Mesenteric fat pad (tissue), 1 donor: ENCODE measurements at places on chromosomes 6 and 20. TPM values are rescaled to one million over a fixed set of nuclear protein-coding genes. Genes with fewer than 3 reads are reported as not detected.

DNA sequence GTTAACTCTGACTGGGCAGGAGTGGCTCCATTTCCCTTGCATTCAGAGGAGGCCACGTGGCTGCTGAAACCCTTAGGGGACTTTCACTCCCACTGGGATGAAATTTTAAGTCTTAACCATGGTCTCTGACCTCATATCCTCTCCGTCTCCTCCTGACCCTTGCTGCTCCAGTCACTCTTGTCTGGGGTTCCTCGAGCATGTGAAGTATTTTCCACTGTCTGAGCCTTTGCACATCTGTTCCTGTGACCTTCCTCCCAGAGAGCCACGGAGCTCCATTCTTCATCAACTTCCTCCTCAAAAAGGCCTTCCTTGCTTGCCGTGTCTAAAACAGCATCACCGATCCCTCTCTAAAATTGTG lies 153.0 kb upstream of the UST start:
- no peak for DNase-seq

DNA sequence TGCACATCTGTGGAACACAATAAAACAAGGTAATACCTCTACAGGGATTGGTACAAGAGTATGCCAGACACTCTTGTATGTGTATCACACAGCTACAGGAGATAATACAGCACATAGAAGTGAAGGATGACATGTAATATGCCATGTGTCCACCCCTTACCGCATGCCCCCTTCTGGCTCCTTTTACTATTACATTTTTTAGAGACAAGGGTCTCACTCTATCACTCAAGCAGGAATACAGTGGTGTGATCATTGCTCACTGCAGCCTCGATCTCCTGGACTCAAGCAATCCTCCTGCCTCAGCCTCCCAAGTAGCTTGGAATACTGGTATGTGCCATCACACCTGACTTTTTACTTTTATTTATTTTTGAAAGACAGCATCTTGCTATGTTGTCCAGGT lies 4.2 kb upstream of the NCR3 start:
- DNase-seq: no peak

FOXQ1 gene
- total RNA-seq: not detected

RSPH9 gene
- total RNA-seq: not detected

GRCh38 chr20:45154183-45154582 lies 20.5 kb upstream of the PI3 start:
- DNase-seq: no peak

OR2B6 gene
- not detected for total RNA-seq

- no peak for DNase-seq
Observed at GRCh38 chr6:156457601-156458000, 319.6 kb upstream of the ARID1B start.

GRCh38 chr6:145116591-145117178 lies 618.6 kb downstream of the EPM2A start:
- no peak for DNase-seq

CTNNBL1 gene
- total RNA-seq: 51.8 TPM

- no peak for DNase-seq
Observed at GRCh38 chr20:19231359-19232035, 19.1 kb downstream of the SLC24A3 start.

DNA sequence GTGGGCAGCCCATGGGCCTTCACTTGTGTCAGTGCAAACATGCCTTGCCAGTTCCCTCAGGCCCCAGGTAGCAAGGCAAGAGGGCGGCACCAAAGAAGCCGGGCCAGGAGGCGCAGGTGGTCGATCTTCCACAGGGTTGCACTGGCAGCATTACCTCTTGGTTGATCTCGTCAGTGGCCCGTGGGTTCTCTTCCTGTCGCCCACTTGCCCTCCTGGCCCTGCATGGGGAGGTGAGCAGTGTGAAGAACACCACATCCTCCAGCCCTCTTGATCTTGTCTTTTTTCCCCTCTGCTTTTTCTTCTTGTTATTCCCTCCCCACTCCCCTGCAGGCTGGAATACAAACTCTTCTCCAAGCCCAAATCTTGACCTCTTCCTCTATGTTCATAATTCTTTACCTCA lies 3.0 kb upstream of the CST11 start:
- DNase-seq: no peak

DNA sequence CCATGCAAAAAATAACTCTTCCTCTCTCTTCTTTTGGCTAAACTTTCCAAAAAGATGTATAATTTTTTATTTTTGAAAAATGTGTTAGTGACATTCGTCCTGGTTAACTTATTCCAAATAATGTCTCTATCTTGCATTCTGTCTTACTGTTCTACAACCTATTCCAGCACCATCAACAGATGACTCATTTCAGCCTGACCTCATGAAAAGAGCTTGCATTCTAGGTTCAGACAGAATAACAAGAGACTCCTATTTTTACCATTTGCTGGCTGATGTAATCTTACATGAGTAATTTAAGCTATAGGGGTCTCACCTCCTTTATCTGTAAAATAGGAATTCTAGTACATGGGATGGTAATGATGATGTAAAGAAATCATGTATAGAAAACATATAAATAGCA lies 109.0 kb downstream of the FUT9 start:
- DNase-seq: no peak

DNA sequence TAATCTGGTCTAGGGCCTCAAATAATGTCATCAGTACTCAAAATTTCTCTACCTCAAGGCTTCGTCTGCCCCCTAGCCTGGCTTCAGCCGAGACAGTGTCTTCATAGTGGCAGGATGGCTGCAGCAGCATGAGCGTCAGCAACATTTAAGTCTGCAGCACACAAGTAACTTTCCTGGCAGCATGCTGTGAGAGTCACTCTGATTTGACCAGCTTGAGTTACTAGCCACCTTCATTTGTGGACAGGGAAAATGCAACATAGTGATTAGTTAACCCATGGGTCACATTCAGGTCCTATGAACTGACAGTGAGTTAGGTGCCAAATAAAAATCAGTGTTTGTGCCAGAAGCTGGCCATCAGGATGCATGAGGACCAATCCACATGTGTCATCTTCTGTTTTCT lies 209.9 kb upstream of the SLC35B3 start:
- DNase-seq: no peak

SRSF12 gene
- 1.5 TPM for total RNA-seq

DNA sequence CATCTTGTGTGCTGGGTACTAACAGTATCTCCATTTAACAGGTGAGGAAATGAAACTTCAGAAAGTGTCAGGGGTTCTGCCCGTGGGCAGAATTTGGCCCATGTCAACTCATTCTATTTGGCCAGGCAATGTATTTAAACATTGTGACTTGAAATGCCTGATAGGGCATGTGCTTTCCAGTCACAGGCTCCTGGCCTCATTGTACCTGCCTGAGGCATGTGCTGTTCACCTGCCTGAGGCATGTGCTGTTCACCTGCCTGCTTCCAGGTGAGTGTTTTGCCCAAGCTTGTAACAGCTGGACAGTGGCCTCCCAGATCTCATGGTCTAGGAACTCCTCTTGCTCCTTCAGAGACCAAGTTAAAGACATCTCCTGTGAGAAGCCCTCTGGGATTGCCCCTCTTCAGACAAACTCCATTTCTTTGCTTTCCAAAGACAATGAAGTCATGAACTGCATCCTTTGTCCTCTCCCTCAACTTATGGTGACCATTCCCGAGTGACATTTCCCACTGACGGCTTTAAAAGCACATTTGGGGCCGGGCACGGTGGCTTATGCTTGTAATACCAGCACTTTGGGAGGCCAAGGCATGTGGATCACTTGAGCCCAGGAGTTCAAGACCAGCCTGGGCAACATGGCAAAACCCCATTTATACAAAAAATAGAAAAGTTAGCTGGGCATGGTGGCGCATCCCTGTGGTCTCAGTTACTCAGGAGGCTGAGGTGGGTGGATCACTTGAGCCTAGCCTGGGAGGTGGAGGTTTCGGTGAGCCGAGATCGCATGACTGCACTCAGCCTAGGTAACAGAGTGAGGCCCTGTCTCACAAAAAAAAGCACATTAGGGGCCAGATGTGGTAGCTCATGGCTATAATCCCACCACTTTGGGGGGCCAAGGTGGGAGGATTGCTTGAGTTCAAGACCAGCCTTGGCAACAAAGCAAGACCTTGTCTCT lies 48.7 kb downstream of the BCAS4 start:
- no peak for DNase-seq

DNA sequence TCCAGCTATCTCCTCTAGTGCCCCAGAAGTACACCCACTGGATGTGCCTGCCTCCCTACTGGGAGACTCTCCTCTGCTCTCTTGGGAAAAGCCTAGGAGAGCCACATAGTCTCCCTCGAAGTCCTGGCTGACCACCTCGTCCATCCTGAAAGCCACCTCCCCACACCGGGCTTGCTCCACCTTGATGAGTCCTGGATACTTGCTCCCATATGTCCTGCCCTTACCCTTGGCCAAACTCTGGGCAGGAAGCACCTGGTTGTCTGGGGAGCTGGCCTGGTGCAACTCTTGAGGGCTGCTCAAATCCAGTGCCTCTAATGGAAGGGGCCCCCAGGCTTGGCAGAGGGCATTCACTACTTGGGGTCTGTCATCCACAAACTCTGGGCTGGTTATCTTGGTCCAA lies 19.3 kb downstream of the KIAA1755 start:
- no peak for DNase-seq

CYB5R4 gene
- total RNA-seq: 24.6 TPM

DNA sequence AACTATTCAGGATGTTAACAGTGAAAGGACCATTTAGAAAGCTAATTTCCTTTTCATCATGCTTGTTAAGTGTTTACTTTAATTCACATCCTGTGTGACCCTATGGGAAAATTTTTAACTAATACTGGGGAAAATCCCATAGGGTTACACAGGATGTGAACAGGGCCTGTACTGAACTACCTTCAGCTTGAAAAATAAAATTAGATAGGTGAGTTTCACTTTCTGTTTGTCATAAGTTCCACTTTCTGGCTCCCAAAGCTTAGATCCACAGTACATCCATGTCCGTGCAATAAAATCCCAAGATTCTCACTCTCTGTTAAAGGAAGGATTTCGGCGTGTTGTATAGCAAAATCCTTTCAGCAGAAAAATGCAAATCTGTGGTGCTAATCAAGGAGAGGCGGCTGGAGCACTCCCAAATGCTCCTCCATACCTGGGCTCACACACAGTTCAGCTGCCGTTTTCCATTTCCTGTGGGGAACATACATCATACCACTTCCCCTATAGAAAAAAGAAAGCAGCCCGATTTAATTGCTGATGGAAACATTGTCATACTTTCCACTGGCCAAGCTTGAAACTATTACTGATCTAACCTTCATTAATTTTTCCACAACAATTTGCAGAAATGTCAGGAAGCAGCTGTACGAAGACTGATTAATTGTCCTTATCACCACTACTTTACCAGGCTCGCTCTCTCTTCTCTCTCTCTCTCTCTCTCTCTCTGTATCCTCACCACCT lies 125.2 kb downstream of the HIVEP2 start:
- DNase-seq: no peak

GRCh38 chr20:32395066-32395465 lies 36.9 kb downstream of the ASXL1 start:
- DNase-seq: no peak

DNA sequence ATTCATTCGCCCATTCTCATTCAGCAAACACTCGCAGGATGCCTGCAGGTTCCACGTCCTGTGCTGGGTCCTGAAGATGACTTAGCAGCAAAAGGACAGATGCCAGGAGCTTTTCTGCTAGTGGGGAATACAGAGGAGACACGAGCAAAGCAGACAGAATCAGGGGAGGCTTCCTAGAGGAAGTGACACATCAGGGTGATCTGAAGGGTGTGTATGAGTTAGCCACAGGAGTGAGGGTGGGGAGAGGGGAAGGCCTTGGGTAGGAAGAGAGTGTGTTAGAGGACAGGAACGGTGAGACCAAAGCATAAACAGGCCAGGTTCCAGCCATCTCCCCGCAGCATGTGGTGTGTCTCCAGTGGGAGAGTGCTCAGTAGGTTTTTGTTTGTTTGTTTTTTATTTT lies 73.4 kb upstream of the GTSF1L start:
- no peak for DNase-seq

DNA sequence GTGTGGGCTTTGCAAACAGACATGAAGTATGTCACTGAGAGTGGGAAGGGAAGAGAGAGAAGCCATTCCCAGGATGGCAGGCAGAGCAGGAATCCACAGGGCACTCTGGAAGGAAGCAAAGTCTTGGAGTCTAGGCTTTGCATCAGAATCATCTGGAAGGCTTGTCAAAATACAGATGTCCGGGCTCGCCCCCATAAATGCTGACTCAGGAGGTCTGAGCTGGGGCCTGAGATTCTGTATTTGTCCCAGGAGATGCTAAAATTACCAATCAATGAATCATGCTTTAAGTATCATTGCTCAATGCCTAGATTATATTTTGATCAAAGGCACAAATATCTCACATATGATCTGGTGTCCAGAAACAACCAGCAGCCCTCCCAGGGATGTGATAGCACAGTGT lies 46.3 kb upstream of the PTPRT start:
- DNase-seq: no peak

GRCh38 chr6:130843575-130844320 lies 16.5 kb downstream of the SMLR1 start:
- no peak for DNase-seq

TRIM10 gene
- not detected for total RNA-seq

SNAP25 gene
- 0.29 TPM for total RNA-seq

DNA sequence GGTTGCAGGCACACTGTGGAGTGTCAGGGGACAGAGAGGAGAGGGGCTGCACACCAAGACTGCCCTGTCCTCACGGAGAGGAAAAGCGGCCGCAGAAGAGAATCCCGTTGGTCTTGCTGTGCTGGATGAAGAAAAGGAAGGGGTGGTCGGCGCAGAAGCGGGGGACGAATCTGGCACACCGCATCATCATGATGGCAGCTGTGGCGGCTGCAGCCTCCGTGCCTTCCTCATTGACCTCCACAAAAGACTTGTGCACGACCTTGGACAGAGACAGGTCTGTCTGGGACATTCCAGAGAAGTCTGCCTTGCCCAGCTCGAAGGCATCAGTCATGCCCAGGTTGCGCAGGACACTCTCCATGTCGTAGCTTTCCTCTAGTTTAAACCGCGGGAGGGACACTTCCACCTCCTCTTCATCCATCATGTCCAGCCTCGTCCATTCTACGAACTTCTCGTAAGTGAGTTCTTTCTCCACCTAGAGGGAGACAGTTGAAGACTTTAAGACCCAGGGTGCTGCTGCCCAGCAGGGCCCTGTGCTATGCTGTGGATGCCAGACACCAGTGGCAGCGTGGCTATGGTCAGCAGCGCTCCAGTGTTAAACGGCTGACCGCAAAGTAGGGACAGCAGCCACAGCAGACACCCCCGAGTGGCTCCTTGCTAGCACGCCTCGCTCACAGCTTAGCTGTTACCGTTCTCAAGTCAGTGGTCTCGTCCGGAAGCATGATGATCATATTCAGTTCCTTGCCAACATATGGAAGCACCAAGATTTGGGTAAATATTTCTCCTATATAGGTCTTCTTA lies 22.9 kb downstream of the SERPINB6 start:
- no peak for DNase-seq

DNA sequence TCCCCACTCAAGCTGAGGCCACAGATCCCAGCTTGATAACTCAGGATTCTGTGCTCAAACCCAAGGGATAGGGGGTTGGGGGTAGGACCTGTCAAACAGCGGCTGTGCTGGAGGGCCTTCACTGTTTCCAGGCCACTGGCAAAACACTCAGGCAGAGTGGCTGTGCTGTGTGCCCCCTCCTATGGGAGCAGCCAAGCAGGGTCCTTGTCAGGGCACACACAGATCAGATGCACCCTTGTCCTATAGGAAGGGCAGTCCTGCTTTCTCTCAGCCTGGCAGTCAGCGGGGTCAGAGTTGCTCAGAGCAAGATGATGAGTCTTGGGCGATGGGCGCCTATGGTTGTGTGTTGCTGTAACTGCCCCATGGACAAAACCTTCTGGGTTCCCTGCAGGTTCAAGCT lies 554.8 kb downstream of the TBC1D32 start:
- DNase-seq: no peak

- no peak for DNase-seq
Observed at GRCh38 chr6:163671355-163671754, 256.8 kb downstream of the QKI start.

MAS1 gene
- not detected for total RNA-seq

GRCh38 chr6:120899932-120900331 lies 434.3 kb downstream of the TBC1D32 start:
- DNase-seq: no peak
